ENCODE measurements at places on chromosomes 4 and X.

DNA sequence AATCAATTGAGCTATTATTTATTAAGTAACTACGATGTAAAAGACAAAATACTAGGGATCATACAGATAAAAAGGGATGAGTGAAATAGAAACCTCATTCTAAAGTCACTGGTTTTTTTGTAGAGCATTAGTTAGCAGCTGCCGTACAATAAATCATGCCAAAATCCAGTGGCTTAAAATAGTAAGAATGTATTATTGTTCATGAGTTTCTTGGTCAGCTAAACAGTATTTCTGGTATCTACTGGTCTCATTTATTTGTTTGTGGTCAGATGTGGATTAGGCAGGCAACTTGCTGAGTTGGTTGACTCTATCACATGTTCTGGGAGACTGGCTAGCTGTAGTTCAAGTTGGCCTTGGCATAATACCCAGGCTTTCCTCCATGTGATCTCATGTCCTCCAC is 667.3 kb downstream of the GALNTL6 start:
- DNase-seq: no peak

- DNase-seq: no peak
Measured at GRCh38 chr4:102061133-102061532, 270.6 kb downstream of the BANK1 start.

- no peak for DNase-seq
Measured at GRCh38 chr4:15799701-15800100, 21.6 kb downstream of the CD38 start.

- no peak for DNase-seq
Measured at GRCh38 chr4:97215409-97215941, 927.8 kb downstream of the STPG2 start.

DNA sequence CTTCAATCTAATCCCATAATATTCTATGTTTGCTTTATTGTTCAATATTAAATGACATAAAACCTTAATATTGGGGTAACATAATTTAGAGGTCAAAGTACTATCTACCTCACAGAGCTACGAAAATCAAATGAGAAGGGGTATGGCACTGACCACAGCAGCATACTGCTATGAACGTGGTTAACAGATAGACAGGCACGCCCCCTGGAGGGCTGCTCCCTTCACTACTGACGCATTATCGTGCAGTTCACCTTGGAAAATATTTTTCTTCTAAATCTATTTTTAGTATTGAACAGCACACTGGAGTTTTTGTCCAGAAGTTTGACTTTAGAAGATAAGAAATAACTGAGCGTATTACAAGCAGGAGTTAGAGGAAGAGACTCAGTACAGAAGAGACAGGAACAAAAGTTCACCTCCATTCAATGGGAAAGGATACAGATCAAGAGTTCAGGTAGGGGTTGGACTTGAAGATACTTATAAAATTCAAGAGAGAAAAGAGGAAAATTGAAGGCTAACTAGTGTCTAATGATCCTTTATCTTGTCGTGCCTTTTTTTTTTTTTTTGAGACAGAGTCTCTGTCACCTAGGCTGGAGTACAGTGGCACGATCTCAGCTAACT is 22.7 kb downstream of the MAP9 start:
- DNase-seq: peak; percentile 21

- no peak for DNase-seq
Measured at GRCh38 chr4:10033191-10033881, 12.0 kb upstream of the SLC2A9 start.

- DNase-seq: peak; percentile 85
Measured at GRCh38 chr4:153488006-153488891, 22.1 kb downstream of the TMEM131L start.

DNA sequence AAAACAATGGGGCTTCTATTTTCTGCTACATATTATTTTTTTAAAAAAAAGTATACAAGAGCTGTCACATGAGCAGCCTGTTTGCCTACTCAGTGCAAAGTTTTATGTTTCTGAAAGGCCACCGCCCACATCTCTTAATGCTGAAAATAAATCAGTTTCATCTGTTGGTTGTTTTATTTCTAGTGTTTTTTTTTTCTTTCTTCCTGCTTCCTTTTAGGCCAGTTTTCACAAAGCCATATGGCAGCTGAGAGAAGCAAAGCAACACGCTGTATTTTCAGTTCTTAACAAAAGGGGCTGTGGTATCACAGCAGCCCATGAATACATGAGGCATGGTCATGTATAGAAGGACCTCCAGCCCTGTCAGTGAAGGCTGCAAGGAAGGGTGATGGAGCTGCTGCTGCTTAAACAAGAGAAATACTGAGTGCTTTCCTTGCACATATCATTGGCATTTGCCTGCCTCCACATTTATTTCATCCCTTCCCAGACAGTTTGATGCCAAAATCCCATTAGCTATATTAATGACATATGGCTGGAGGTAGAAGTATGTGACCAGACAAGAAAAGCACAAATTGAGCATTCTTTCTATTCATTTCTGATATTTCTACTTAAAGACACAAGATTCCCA is 172.5 kb downstream of the PCDH18 start:
- DNase-seq: no peak

DNA sequence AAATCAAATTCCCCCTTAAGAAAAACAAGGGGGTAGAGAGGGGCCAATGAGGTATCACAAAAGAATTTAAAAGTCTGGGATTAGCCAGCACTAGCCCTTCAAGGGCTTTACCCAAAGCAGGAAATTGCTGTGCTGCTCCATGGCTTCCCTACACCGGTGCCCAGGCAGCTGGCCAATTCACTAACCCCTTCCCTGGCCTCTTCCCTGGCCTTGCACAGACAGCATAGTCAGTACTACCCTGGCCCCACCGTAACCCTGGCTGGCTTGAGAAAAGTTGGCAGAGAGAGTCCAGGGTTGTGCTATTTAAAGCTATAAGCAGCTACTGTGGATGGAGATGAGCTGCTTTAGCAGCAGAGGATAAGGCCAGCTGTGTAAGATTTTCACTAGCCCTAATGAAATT is 43.1 kb downstream of the ADAMTS3 start:
- no peak for DNase-seq

Data from CD4-positive, alpha-beta T cell treated with Interleukin-4 for 1 hour (primary cell).